Hepatic stellate cell (primary cell): ENCODE measurements at places on chromosomes 1 and 21.

DNA sequence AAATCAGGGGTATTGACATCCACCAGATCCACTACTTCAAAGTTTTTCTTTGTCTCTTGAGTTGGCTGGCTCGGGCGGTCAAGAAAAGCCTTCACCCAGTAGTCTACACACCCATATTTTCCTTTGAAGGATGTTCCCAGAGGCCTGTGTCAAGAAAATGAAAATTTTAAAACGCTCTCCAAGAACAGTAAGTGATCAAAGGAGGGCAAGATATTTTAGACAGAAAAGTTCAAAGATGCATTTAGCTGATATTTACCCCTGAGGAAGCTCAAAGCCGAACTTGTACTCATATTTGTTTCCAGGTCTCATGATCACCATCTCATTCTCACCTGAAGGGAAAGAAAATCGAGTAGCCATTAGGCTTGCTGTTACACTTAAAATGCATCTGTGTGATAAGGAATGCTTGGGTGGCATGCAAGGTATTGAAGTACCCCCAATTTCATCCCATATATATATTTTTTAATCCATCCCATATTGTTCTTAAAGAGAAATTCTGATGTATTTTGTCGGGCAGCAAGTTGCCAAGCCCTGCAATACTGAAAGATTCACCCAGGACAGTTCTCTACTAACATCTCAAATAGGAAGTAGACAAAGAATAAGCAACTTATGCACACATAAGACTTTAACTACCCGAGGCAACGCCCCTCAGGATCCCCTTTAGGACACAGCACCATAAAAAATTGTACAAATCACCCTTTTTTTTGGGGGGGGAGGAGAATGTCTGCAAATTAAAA is 1.1 kb downstream of the TXNIP start:
- no peak for DNase-seq

DNA sequence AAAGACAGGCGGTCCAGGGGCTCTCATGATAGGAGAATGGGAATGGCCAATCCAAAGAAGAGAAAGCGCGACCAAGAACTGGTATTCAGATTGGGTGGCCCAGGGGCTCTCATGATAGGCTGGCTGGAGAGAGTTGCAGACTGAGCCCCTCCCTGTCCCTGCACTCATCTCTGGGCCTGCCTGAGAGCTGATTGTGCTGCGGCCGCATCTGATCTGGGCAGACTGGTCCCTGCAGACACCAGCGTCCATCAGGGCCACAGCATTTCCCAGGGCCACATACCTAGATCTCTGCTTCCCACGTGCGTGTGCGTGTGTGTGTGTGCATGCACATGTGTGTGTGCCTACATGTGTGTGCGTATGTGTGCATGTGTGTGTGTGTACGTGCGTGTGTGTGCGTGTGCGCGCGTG is 30.4 kb upstream of the MAN1C1 start:
- DNase-seq, result no peak

GRCh38 chr1:100152271-100152670 is 19.3 kb downstream of the TRMT13 start:
- no peak for DNase-seq

DNA sequence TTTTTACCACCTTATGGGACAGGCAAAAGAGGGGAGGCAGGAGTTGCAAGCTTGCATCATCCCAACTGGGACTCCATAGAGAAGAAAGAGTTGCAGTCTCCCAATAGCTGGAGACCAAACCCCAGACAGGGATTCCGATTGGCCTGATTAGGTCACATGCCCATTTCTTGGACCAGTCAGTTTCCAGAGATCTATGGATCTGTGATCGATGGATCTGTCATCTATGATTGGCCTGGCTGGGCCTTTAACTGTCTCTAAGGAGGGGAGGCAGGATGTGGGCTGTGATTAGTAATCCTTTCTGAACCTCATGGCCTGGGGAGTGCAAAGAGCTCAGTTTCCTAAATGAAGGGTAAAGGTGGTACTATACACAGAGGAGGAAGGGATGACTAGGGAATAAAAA is 252.1 kb downstream of the MATN1 start:
- no peak for DNase-seq

GRCh38 chr21:42401820-42402251 is 1.9 kb upstream of the UBASH3A start:
- no peak for DNase-seq

DNA sequence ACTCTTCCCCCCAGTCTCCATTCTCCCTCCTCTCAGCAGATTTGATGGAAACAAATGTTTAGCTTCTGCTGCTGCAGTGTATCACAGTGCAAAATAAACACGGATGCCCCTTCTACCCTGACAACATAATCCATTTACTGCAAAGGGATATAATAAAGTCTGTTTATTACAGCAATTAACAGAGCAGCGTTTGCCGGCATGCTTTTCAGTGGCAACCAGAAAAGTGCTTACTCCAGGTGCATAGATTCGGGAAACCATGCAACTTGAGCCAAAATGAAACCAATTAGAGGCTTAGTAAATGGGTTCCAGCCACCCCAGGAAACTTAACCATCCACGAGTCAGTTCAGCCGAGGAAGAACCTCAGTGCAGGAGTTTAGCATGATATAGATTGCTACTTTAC is 12.9 kb upstream of the LEMD1 start:
- DNase-seq, result no peak

DNA sequence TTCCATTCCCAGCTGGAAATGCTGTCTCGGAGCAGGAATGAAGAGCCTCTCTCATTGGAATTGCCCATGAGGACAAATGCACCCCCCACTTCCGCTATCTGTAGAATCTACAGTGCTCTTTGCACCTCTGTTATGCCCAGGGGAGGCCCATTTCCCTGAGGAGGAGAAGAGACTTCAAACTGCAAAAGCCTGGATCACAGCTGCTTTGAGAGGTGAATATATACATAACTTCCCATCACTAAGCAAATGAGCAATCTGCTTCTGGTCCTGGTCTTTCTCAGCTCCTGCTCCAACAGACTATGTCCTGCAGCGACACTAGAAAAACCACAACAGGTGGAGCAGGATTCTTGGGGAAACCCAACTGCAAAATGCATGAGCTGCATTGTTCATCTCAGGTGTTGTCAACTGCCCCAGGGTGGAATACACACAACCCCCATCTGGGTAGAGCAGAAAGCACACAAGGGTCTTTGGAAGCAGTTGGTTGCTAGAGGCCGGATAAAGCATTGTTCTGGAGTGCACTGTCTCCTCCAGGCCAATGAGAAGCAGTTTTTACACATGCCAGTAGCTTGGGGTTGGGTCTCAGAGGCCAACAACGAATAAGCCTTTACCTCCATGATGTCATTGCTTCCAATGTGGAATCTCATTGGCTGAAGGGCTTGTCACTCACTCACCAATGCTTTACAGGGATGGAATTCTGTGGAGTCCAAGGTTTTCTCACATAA is 67.7 kb upstream of the RAB4A start:
- DNase-seq, result peak; percentile 21

DNA sequence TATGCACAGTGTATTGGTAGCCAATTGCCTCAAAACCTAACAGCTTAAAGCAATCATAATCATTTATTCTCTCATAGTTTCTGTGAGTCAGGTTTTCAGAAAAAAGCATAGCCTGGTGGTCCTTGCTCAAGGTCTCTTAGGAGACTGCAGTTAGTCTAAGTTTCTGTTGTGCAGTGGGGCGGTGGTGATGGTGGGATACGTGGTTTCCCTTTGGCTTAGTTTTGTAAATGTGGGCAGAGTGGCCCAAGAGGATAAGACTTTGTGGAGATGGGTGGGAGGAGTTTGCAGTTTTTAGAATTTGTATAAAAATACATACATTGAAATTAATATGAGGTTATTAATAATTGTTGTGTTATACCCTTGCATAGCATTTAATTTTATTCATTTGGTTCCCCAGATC is 68.6 kb downstream of the NOS1AP start:
- DNase-seq, result no peak

DNA sequence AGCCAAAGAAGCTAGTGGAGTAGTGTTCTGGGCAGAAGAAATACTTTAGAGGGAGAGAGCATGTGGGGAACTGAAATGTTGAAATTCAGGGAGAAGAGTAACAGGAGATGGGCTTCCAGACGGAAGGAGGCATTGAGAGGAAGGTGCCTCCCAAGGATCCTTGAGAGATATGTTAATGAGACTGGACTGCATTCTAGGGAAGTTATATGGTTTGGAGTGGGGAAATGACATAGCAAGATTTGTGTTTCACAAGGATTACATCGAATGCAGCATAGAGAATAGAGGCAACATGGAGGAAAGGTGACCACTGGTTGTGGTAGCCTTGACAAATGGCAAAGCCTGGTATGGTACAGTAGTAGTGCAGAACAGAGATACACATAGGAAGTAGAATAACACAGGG is 160.5 kb upstream of the HMCN1 start:
- DNase-seq, result no peak

- DNase-seq, result no peak
These were observed 50.6 kb upstream of the MRPS6 start for GRCh38 chr21:34022627-34023335.

DNA sequence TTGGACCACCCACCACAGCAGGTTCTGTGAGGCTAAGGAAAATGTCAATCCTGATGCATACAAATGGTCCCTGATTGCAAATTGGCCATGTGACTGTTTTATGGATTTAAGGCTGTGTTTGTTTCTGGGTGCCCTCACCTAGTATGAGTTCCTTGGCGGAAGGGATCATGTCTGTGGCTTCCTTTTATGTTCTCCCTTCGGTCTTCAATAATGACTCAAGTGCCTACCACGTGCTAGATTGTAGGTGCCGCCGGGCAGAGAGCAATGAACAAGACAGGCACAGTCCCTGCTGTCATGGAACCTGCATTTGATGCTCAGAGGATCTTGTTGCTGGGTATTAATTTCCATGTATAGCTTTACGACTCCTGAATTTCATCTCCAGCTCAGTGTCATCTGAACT is 9.8 kb upstream of the VWA5B1 start:
- no peak for DNase-seq

DNA sequence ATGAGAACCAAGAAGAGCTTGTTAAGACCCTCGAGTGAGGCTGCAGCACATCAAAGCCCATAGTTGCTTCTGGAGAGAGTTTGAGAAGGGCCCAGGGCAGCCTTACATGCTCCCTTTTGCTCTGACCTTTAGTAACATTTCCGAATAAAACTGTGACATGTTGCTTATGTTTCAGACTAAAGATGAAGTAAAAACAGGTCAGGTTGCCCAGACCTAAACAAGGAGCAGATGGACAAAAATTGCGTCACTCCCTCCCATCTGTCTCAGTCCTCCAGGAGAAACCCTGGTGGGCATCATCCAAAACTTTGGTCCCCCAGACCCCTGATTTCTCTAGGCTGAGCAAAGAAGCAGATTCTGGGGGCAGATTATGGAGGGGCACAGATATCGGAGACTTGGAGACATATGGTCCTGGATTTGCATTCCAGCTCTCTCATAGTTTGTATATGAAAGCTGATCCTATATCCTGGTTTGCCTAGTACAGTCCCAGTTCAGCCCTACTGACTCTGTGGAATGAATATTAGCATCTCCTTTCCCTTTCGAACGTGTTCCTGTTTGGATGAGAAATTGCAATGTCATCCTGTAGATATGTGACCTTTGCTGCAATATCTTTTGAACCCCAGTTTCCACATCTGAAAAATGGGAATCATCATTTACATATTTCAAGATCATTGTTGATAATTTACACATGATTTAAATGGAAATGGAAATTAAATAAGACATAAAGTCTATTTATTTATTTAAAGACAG is 304.9 kb upstream of the USP24 start:
- DNase-seq, result no peak

DNA sequence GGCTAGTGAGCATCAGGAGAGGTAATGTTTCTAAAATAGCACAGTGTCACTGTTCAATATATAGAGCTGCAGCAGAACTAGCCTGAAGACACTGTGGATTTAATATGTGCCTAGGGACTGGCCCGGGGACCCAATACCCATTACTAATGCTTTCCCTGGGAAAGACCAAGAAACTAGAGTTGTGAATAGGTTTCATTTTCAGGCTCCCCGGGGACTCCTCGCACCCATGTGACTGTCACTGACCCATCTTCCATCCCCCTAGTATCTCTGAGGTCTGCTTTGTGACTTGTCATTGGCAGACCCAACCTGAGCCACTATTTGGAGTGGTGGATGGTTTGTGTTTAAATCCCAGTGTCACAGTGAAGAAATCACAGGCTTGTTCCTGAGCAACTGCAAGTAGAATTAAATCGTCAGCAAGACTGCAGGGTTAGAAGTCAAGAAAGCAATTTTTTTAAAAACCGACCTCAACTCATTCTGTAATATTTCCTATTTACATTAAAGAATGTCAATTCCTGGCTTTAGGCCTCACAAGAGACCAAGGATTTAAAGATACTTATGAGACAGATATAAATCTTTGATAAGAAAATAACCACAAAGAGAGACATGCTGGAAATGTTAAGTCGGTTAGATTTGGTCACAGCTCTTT is 130.0 kb upstream of the TNR start:
- DNase-seq, result no peak

DNA sequence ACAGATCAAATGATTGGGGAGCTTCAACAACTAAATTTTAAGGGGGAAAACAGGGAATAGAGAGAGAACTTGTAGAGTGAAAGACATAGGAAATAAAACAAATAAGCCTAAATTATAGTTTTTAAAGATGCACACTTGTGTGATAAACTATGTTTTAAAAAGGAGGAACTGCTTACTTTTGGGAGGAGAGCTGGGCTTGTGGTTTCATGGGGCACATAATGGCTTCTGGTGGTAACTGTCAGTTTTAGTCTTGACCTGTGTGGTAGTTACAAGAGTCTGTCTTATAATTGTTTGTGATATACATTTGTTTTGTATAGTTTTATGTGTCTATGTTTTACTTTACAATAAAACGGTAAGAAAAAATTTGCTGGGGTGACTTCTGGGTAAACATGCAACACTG is 165.3 kb downstream of the COL24A1 start:
- DNase-seq, result no peak

DNA sequence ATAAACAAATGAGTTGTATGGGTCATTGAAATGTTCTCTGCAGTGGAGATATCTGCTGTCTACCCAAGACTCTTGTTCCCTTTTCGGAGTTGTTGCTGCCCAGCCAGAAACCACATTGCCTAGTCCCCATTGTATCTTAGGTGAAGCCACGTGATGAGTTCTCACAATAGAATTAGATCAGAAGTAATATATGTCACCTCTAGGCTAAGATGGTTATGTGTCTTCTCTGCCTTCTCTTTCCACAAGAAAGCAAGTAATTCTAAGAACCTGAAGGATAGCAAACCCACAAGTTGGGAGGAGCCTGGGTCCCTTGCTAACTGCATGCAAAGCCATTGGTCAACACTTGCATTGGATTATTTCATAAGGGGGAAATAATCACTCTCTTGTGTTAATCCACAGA is 76.6 kb downstream of the ADCY10 start:
- DNase-seq, result no peak

- DNase-seq, result no peak
These were observed at the start of gene PRKCZ for GRCh38 chr1:2049718-2050431. PRKCZ (plus strand) TSS chr1:2050411; CDS start chr1:2050631, 220 bp downstream.

GRCh38 chr1:4309676-4310320 is 344.6 kb upstream of the AJAP1 start:
- DNase-seq, result no peak

DNA sequence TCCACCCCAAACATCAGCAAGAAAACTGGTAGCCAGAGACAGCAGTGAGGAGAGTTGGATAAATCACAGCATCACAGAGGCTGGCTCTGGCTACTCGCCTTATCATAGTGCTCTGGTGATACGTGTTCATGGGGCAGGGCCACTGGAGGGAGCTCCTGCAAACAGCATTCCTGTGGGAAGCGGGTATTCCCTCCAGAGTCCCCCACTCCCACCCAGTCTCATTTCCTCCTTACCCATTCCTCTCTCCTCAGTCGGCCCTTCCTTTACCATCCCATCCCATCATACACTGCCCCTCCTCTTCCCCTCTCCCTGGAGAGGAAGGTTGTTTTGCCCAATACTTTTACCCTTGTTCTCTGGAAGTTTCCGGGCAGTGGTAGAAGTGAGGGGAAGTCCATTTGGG is 7.1 kb downstream of the NHLH2 start:
- no peak for DNase-seq
